ENCODE measurements at places on chromosomes 6 and 20. TPM values are rescaled to one million over a fixed set of nuclear protein-coding genes. Genes with fewer than 3 reads are reported as not detected.

Gene FOXF2
- total RNA-seq: not detected

- DNase-seq: no peak
Observed at GRCh38 chr6:30510419-30511168, 21.3 kb downstream of the HLA-E start.

- DNase-seq: no peak
Observed at GRCh38 chr6:43416935-43417334, 10.4 kb upstream of the ABCC10 start.

DNA sequence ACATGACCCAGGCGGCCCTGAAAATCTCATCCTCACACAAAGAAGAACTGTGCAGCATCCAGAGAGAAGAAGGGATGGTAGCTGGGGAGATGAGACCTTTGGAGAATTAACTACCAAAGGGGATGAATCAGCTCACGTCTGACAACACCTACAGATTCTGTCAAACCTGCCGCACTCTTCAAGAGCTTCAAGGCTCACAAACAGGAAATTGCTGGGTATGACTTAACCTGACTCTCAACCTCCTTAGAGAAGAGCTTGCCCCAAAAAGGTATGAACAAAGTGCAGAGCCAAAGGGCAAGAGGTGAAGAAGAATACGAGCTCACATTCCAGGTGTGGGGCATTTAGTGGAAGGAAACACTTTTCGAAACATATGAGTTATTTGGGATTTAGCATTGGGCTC, 139.8 kb downstream of the BACH2 start:
- DNase-seq: peak; percentile 65

- DNase-seq: no peak
Observed at GRCh38 chr6:156659822-156660198, 117.4 kb upstream of the ARID1B start.

Gene TMEM200A
- total RNA-seq: 3.1 TPM

- peak; percentile 14 for DNase-seq
Observed at GRCh38 chr20:36988494-36988966, 37.0 kb upstream of the SAMHD1 start.

DNA sequence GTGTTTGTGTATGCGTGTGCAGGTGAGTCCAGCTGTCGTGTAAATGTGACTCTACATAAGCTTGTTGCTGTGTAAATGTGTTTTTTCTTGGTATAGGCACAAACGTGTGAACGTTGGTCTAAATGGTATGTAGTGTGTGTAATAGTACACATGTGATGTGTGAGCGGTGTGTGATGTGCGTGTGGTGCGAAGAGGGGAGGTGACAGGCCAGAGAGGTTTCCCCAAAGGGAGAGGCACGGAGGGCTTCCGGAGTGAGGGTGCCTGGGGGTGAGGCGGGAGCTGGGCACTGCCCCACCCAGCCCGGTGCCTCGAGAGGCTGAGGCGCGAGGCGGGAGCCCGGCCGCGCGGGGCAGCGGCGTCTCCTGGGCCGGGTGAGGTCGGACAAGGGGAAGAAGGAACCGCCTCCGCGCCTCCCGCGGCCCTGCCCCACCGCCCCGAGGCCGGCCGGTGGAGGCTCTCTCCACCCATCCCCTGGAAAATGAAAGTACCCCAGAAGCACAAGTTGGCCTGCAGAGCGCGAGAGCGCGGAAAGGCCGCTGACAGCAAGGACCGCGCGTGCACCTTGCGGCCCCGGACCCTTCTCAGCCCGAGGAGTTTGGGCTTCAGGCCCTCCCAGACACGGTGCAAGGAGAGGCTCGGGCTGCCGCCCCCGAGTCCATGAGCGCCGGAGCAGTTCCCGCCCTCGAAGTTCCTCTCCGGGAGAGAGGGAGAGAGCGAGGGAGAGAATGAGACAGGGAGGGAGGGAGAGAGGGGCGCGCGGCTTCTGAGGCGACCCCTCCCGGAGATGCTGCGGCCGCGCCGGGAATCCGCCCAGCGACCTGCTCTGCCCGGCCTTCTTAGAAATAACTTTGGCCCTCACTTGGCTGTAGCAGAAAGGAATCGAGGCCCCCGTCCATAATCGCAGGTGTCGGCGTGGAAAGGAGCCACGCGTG, 43.2 kb upstream of the OSTM1 start:
- peak; percentile 21 for DNase-seq

GRCh38 chr6:142714951-142715785, 229.8 kb downstream of the HIVEP2 start:
- no peak for DNase-seq

Gene RNF217
- total RNA-seq: 1.1 TPM

DNA sequence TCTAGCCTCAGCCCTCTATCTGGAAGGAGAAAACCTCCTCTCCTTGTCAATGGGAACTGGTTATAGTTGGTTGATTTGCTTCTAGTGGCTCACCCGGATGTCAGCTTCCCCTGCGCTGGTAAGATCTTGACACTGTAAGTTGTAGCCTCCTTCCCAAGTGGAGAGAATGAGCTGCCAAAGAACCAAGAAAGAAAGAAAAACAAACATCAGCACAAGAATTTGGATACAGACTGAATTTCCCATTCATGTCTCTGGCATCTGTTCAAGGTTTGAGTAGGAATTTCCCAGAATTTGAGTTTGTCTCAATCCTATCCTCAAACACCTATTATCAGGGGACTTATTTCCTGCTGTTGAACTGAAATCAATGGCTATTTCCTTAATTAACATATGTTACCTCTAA, 44.1 kb downstream of the ELOVL2 start:
- no peak for DNase-seq

Gene CRYBG1
- 41.1 TPM for total RNA-seq

GRCh38 chr6:165940366-165940765, 227.3 kb downstream of the TBXT start:
- DNase-seq: no peak

Gene PNLDC1
- total RNA-seq: 0.17 TPM

DNA sequence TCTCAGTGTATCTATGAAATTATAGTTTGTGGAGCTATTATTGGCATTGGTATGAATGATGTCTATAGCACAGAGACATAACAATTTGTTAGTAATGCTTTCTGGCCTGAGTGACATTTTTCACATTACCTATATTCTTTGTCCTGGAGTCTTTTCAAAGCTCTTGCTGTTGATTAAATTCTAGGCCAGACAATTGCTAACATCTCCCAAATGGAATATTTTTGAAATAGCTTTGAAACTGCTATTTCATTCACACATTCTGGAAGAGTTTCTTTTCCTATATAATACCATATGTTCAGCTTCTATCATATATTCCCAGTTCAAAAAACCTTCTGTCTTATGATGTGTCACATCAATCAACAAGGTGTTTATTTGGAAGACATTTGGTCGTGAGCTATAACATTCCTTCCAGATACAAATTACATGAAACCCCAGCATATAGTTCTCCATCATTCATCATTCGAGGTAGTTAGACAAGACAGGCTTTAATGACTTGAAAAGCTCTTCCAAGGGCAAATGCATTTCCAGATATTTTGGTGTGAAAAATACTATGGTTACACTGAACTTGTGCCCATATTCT, 452.8 kb downstream of the KHDRBS2 start:
- DNase-seq: no peak

Gene CTCFL
- not detected for total RNA-seq

GRCh38 chr6:110095935-110096334, 83.5 kb downstream of the WASF1 start:
- DNase-seq: no peak

Gene ARMC2
- total RNA-seq: 10.2 TPM

All from activated CD4-positive, alpha-beta T cell treated with anti-CD3 and anti-CD28 coated beads, Interleukin-2, amount 10 ng/mL, durations not matched to agents 7 days and 5 days (primary cell).